ENCODE measurements at places on chromosomes 16 and 17.

GRCh38 chr16:83793179-83793578 is 14.6 kb upstream of the HSBP1 start:
- DNase-seq, result no peak

DNA sequence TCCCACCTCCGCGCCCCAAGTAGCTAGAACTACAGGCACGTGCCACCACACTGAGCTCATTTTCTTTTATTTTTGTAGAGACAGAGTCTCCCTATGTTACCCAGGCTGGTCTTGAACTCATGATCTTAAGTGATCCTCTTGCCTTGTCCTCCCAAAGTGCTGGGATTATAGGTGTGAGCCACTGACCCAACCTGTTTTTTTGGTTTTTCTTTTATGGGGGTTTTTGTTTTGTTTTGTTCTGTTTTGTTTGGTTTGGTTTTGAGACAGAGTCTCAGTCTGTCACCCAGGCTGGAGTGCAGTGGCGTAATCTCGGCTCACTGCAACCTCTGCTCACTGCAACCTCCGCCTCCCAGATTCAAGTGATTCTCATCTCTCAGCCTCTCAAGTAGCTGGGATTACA is 16.4 kb downstream of the GID4 start:
- DNase-seq, result no peak

DNA sequence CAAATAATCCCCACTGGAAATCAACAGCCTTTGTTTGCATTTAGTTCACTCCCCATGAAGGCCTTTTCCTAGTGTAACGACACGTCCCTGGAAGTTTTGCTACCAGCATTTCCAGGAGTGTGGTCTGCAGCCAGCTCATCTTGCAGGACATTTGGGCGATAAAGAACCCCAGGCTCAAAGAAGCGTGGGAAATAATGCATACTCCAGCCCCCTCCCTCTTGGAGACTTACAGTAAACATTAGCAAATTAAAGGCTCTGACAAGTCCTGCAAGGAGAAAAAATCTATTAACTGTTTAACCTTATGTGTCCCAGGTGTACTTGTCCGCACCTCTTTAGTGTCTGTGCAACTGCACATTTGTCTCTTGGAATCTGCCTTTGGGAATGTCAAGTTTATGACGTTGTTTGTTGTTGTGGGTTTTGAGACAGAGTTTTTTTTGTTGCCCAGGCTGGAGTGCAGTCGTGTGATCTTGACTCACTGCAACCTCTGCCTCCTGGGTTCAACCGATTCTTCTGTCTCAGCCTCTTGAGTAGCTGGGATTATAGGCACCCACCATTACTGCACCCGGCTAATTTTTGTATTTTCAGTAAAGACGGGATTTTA is 131.1 kb downstream of the ABCC1 start:
- no peak for DNase-seq

GRCh38 chr17:68127914-68128313 is 92.4 kb downstream of the KPNA2 start:
- DNase-seq, result no peak

- no peak for DNase-seq
Measured at GRCh38 chr17:20156196-20157000, 147.2 kb downstream of the SPECC1 start.

- no peak for DNase-seq
Measured at GRCh38 chr17:41813152-41813680, 412 bp downstream of the FKBP10 start.

GRCh38 chr17:42113293-42114069 is 967 bp upstream of the DHX58 start:
- DNase-seq, result no peak

DNA sequence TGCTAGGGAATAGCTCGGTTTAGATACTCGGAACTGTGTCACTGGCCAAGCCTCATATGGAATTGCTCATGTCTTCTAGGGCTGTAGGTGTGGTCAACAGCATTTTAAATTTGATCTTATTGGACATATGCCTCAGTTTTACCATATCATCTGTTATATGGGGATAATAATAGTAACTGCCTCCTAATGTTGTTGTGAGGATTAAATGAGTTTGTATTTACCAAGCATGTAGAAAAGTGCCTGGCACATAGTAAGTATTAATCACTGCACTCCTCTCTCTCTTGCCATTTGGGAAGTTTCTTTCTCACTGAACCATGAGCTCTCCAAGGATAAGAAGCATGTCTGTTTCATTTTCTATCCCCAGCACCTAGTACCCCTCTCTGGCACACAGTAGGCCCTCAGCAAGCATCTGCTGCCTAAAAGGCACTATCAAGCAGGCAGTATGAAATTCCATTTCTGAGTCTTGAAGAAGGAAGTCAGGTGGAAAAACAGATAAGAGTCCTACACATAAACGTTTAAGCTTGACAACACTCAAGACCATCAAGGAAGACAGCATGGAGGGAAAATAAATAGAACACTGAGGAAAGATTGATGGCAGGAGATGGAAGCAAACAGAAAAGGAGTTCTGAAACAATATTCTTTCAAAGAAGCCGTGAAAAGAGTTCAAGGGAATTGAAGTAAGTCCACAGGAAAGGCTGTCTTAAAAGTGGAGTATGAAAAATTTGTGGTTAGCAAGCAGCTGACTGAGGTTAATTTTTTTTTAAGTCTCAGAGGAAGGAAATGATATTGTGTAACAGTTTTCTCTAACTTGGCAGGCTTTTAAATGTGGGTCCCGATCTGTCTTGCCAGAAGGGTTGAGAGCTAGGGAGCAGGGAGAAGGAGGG is 2.2 kb upstream of the ATP6V0A1 start:
- DNase-seq, result no peak
